ENCODE measurements at places on chromosomes 2 and 18.
A peak's percentile ranks its signal among the peaks of the same experiment; 100 is the strongest.

GRCh38 chr2:47048801-47049480, 106.2 kb downstream of the STPG4 start:
- DNase-seq, result no peak

DNA sequence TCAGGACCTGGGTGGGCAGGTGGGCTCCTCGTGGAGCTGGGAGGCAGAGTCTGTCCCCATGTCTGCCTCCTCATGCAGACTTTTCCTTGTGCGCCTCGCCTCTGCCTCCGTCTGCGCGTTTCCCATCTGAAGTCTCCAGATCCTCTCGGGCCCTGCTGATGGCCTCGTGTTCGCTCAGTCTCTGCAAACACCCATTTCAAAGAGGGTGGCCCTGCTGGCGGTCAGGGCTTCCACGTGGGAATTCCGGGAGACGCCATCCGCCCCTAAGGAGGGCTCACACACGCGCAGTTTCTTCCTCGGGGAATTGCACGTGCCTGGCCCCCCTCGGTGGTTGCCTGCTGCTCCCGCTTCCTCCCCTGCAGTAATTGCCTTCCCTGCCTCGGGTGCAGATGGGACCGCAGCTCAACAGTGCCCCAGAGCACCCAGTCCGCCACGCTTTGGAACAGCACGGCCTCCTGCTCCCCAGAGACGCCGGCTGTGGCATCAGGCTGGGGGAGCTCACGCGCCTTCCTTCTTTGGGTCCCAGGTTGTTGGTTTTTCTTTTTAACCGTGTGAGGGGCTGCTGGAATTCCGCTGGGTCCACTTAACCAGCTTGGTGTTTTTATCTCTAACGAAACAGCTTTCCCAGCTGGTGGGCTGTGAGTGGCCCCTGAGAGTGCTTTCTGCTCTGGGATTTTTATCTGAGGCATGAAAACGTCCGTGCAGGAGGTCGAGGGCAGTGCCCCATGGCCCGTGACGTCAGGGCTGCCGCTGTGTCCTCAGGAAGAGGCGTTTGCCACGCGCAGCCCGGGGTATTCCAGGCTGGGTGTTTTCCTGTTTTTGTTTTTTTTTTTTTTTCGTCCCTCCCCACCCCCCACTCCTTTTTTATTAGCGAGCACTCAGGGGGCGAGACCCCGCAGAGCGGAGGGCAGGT, 16.1 kb downstream of the NFATC1 start:
- no peak for DNase-seq

DNA sequence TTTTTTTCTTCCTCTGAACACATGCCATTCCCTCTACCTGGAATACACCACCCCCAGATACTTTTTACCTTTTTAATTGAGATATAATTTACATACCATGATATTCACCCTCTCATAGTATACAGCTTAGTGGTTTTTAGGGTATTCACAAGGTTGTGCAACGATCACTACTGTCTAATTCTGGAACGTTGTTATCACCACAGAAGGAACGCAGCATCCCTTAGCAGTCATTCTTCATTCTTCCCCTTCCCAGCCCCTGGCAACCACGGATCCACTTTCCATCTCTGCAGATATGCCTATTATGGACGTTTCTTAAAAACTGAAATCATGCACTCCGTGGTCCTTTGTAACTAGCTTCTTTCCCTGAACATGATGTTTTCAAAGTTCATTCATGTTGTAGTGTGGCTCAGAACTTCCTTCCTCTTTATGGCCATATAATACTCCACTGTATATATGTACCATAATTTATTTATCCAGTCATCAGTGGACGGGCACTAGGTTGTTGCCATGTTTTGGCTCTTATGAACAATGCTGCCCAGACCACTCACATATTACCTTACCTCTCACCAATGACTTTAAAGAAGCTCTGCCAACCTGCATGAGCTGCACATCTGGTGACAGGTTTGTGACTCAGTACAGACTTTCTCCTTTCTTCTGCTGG, 168.9 kb downstream of the CTIF start:
- no peak for DNase-seq

GRCh38 chr2:139885921-139886498, 1105.8 kb upstream of the NXPH2 start:
- no peak for DNase-seq

DNA sequence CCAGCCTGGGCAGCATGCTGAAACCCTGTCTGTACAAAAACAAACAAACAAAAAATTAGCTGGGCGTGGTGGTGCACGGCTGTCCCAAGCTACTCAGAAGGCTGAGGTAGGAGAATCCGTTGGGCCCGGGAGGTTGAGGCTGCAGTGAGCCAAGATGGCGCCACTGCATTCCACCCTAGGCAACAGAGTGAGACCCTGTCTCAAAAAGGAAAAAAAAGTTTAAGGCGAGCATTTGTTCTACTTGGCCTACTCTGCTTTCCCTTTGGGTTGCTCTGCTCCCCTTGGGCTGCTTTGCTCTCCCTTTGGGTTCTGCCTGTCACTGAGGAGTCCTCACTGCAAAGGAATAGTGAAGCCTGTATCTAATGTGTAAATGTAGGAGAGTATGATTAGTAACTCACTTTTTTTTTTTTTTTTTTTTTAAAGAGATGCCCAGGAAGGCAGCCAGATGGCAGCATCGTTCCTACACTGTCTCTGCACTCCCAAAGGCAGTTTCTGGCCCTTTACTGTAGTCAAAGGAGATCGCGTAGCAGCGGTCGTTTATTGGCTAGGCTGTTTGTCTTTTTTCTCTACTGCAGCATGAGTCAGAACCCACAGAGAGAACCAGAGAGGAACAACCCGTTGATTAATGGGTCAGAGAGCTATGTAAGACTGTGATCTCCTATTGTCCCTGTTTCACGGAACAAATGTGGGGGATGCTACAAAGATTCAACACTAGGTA, 118.3 kb upstream of the CWC22 start:
- peak; percentile 91 for DNase-seq

- no peak for DNase-seq
Observed at GRCh38 chr2:198465970-198466369, 661.6 kb downstream of the PLCL1 start.

- no peak for DNase-seq
Observed at GRCh38 chr2:150476286-150476685, 11.2 kb downstream of the RND3 start.

- no peak for DNase-seq
Observed at GRCh38 chr2:18378020-18378653, 182.3 kb downstream of the RDH14 start.

Data from fibroblast of skin of left quadriceps (primary cell).